B cell (primary cell): ENCODE measurements at places on chromosomes 7 and 10. TPM values are rescaled to one million over a fixed set of nuclear protein-coding genes. Genes with fewer than 3 reads are reported as not detected.

DNA sequence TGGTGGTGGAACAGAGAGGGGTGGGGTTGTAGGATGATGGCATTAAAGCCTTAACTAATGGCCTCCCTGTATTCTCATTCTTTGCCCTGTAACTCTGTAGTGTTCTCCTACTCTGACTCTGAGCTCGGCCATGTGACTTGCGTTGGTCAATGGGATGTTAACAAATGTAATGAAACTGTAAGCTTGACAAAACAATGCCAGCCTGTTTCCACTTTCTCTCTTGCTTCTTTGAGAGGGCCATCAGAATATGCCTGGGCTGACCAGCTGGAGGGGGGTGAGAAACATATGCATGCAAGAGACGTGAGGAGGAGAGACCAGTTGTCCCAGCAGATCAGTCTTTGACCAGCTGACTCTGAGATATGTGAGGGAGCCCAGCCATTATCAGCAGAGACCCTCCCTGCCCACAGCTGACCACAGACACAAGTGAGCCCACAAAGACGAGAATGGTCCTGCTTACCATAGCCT is 100.6 kb downstream of the ICA1 start:
- no peak for DNase-seq

GRCh38 chr7:148670374-148670773 is 28.3 kb upstream of the CUL1 start:
- no peak for DNase-seq

DNA sequence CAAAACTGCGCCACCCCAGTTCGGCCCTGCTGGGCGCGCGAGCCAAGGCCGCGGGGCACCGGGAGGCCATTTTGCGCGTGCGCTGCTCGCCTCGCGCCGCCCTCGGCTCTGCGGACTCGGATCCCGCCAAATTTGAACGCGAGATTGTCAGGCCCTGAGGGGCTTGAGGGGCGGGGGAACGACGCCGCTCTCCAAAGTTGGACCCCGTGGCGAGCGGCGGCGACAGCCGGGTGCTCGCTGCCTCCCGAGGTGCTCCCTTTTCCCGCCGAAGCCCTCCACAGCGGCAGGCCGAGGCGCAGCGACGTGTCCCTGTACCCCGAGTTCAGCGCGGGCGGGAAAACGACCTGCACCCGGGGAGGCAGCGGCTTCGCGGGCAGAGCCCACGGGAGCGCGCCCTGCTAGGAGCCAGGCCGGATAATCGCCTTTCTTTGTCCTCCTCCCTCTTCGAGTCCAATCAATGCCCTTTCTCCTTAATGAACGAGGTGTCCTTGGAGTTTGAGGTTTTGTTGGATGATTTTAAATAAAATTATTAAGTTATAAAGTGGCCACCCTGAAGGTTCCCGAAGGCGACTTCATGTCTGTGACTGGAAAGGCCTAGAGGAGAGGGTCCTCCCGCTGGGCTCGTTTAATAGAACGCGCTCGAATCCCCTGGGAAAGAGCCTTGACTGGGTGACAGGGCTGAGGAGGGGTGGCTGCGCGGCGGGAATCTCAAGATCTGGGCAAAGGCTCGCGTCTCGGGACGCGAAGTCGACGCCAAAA is 10.7 kb upstream of the SPAG6 start:
- DNase-seq, result peak; percentile 59

DNA sequence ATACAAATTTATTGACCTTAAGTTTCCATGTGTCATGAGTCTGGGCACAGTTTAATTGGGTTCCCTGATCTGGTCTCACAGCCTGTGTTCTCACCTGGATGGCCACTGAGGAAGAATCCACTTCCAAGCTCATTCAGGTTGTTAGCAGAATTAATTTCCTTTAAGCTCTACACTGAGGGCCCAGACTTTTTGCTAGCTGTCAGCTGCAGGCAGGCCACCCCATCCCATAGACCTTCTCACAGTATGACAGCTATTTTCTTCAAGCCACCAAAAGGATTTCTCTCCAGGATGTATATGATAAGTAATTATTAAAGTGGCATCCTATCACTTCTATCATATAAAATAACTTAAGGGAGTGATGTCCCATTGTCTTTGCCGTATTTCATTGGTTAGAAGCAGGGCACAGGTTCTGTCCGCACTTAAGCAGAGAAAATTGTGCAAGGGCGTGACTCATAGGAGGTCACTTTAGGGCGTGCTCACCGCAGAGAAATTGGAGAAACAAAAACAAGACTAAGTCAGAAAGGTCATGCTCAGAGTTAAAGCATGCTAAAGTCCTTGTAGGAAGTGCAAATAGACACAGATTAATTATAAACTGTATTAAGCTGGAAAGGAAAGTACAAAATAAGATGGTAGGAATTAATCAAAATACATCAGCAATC is 109.9 kb downstream of the AHR start:
- DNase-seq, result no peak

DNA sequence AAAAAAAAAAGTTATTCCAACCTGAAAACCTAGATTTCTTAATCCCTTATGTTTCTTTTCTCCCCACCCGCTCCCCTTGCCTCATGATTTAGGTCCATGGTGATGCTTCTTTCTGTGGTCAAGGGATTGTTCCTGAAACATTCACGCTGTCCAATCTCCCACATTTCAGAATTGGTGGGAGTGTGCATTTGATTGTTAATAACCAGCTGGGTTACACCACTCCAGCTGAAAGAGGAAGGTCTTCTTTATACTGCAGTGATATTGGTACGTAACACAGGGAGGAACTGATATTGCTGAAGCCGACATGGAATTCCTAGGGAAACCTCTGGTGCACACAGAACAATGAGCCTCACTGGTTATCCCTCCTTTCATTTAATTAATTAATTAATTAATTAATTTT is 22.7 kb downstream of the DHTKD1 start:
- DNase-seq, result no peak

- no peak for DNase-seq
These were observed 75.6 kb downstream of the AMZ1 start for GRCh38 chr7:2763597-2763996.

DNA sequence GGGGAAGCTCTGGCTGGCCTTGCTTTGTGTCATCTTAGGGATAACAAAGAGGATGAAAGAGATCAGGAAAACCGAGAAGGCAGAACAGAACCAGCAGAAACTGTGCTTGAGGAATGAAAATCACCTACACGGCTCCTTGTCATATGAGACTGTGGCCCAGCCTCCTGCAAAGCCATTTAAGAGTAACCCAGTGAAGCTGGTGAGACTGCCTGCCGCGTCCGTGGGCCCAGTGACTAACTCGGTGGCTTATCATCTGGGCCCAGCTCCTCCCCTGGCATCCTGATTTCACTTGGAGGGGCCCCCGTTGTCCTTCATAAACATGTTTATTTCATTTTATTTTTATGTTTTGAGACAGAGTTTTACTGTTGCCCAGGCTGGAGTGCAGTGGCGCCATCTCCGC is 30.7 kb downstream of the HTRA1 start:
- no peak for DNase-seq

The FXYD4 gene
- total RNA-seq, result not detected in 2 replicates

The MACC1 gene
- total RNA-seq, result 4.9 and 6.2 TPM in 2 replicates

- DNase-seq, result no peak
These were observed 487.8 kb downstream of the ZNF33B start for GRCh38 chr10:42150428-42151061.

DNA sequence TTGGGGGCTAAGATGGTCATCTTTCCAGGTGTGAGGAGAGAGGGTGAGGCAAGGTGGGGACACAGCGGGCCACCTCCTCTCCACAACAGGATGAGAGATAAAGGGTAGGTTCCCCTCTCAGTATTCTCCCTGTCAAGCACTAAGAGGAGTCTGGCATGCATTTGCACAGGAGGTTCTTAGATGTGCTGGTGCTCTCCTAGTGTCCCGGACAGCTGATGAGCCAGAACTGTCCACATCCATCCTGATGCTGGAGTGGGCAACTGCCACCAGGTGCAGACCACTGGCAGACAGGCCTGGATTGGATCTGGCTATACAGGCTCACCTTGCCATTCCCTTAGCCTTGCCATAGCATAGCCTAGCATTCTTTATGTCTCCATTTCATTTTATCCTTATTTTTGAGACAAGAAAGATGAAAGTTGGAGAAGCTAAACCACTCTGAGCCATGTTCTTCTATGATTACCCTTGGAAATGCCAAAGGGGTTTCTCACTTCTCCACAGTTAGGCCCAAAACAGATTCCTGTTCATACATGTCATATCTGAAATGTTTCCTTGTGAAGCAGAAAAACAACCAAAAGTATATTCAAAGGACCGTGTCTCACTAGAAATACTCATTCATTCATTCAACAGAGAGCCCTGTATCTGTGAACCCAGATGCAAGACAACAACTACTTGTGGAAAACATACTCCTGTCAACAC is 48.8 kb upstream of the ANTXRL start:
- no peak for DNase-seq

The CCDC186 gene
- total RNA-seq, result 31.5 and 33.8 TPM in 2 replicates

GRCh38 chr10:47225928-47226645 is 73.9 kb upstream of the GDF10 start:
- DNase-seq, result no peak

DNA sequence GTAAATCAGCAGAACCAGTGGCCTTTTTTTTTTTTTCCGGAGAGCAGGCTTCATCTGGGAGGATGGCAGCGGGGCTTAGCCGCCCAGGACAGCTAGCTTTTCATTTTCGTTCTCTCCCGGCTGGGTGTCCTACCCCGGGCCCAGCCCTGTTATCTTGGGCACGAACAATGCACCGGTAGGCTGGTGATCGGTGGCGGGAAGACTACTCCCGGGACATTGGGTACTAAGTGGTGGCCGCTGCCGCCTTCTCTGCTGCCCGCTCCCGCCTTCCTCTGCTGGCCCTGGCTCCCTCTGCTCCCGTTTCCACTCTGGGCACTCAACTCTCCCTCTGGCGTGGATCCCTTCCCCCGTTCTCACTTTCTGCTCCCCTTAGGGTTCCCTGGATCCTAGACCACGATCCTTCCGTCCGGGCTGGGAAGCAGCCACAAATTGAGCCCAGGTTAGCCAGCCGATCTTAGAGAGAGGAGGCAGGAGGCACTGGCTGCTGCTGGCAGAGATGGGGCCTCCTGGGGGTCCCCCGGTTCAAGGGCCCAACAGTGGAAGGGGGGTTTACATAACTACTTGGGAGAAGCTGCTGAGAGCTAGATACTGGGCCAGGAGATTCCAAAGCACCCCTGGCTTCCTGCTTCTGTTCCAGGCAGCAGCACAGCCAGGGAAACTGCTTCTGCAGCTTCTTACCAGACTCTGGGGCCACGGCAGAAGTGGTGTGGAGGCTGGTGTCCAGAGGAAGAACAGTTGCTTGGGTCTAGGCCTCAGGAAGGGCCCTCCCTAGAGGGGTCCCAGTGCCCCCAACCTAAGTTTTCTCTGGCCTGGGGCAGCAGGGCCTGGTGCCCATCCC is 1.8 kb downstream of the TLX1 start:
- DNase-seq, result peak; percentile 27

DNA sequence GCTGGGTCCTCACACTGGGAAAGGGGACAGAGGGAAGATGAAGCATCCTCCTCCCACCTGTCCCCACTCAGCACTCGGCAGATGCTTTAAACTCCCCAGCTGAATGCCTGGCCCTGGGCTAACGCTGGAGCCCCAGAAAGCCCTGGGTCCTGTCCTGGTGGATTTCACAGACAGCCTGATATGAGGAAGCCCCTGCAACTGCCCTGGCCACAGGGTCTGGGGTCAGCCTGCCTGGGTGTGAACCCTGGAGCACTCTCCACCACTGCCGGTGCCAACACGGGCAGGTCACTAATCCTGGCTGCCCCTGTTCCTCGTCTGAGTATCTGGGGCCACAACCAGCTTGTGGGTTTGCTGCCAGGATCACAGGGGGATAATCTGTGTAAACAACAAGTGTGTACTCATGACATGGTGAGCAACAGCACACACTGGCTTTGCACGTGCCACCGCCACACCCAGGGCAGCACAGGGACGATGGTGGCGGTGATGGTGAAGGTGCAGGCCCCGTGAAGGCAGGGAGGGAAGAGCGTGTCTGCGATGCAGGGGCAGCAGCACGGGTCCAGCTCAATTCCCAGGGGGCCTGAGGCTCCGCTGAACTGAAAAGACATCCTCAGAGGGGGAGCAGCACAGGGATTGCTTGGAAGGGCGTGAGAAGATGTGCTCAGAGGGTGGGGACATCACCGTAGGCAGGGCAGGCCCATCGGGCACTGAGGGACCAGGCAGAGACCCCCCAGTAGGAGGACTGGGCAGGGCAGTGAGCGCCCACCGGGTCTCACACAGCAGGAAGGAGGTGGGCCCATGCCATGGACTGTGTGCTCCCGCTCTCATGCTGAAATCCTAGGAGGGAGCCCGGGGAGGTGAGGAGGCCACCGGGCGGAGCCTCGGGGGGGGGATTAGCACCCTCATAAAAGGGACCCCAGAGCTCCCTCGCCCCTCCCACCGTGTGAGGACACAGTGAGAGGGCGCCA is 238.7 kb downstream of the MAD1L1 start:
- DNase-seq, result no peak

GRCh38 chr7:155839461-155839860 is 27.2 kb upstream of the SHH start:
- no peak for DNase-seq

The CFAP69 gene
- total RNA-seq, result 0.15 and 0.29 TPM in 2 replicates

The CYP2C9 gene
- total RNA-seq, result not detected in 2 replicates

The PHKG1 gene
- total RNA-seq, result 3.3 and 4.0 TPM in 2 replicates

DNA sequence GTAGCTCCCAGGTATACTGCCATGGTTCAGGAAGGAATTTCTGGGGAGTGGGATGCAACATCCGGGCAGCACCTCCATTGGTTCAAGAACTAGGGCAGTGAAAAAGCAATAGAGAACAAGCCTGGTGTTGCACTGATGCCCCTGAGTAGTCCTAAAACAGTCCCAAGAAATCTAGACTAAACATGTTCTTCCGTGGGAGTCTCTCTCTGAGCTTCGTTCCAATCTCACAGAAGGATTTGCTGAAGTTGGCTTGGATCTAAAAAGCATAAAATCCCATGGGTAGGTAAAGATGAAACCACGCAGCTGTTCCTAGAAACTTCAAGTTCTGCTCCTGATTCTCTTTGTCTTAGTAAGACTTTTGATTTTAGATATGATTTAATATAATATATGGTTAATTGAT is 154.5 kb downstream of the PLXDC2 start:
- DNase-seq, result no peak

The AKR1E2 gene
- total RNA-seq, result 0.42 TPM in 1 of 2 replicates, not detected in the other

The EPHB6 gene
- total RNA-seq, result 63.0 and 69.6 TPM in 2 replicates

The SMNDC1 gene
- 34.4 and 36.0 TPM in 2 replicates for total RNA-seq

DNA sequence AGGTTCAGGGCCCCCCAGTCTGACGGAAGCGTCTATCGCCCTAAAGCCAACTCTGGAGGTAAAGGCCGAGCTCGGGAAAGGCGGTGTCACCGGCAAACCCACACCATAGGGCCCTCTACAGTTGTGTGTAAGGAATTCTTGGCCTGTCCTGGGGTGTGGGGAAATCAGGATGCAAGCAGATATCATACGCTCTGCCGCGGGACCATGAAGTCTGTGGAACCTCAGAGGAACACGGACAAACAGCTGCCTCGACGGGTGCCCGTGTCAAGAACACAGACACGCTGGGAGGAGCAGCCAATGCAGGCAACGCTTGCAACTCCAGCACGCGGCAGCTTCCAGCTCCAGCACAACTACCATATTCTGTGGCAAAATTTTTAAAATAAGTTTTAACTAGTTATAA is 157.9 kb downstream of the DIP2C start:
- DNase-seq, result no peak

The AKR1B1 gene
- 89.6 and 94.7 TPM in 2 replicates for total RNA-seq
